ENCODE measurements at places on chromosomes 6 and 20.
A peak's percentile ranks its signal among the peaks of the same experiment; 100 is the strongest.

- no peak for DNase-seq
Observed at GRCh38 chr6:120779441-120779840, 554.8 kb downstream of the TBC1D32 start.

DNA sequence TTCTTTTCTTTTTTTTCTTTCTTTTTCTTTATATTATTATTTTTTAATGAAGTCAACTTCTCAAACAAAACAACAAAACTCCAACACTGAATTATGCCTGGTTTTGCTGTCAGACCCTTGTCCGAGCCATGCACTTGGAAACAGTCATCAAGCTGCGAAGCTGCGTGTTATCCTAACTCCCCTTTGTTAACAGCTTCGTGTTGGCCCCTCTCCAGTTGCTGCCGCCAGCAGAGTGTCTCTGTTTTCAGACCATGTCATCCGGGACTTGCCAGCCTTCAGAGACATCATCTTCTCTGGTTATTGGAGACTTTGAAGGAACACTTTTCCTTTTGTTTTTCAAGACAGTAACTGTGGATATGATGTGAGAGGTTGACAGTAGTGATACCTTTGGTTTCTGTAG, 83.1 kb downstream of the TRMT11 start:
- DNase-seq = peak; percentile 67

DNA sequence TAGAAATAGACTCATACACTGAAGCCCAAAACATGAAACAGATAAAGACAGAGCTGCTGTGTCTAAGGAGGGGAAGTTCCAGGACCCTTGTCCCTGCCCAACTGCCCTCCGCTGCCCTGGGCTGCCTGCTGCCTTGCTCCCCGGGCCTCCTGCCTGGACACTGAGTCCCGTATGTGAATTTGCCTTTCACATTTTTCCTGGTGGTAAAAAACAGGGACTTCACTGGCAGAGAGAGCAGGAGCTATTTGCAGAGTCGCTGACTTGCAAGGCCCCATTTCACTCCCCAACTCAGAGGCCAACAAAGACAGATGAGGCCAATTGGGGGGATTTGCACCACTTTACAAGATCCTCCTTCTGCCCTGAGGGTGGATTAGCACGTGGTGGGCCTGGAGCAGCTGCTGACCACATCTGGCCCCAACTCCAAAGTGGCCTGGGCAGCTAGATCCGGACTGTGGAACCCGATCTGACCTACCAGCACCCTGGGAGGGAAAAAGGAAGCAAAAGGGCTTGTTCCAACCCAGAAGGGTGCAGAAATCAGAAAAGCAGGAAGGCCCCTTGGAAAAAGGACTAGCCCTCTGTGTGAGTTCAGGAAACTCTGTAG, 61.4 kb downstream of the NOL4L start:
- no peak for DNase-seq

- no peak for DNase-seq
Observed at GRCh38 chr6:43897571-43898302, 127.7 kb downstream of the VEGFA start.

- peak; percentile 90 for DNase-seq
Observed at GRCh38 chr6:144582939-144583613, 297.9 kb downstream of the UTRN start.

DNA sequence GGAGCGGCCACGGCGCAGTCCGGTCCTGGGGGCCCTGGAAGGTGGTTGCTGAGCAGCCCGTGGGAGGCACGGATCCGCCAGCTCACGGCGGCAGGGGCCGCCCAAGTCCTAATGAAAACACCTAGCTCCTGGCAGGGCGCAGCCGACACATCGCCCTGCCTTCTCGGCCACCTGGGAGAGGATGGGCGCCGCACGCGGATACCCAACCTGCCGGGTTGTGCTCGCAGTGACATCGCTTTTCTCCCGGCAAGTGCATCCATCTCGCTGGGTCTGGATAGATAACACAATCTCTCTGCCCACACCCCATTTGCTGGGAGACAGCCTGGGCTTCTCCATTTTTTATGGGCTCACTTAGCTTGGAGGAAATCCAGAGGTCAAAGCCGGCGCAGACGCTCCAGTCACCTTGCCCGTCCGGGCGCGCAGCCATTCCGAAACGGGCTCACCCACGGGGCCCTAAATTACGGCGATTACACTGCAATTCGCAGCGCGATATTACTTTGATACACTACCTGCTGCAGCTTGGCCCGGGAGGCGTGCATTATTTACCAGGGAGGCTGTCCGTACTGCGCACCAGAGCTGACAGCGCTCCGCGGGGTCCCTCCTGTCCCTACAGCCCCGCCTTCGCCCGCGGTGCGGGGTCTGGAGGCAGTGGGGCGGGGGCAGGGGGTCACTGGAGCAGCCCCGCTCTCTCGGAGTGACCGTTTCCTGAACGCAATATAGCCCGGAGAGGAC, 36.2 kb upstream of the CCDC167 start:
- DNase-seq = peak; percentile 32

GRCh38 chr20:36145877-36146707, 8.4 kb upstream of the EPB41L1 start:
- no peak for DNase-seq

- no peak for DNase-seq
Observed at GRCh38 chr6:110761371-110761770, 53.9 kb downstream of the CDK19 start.

DNA sequence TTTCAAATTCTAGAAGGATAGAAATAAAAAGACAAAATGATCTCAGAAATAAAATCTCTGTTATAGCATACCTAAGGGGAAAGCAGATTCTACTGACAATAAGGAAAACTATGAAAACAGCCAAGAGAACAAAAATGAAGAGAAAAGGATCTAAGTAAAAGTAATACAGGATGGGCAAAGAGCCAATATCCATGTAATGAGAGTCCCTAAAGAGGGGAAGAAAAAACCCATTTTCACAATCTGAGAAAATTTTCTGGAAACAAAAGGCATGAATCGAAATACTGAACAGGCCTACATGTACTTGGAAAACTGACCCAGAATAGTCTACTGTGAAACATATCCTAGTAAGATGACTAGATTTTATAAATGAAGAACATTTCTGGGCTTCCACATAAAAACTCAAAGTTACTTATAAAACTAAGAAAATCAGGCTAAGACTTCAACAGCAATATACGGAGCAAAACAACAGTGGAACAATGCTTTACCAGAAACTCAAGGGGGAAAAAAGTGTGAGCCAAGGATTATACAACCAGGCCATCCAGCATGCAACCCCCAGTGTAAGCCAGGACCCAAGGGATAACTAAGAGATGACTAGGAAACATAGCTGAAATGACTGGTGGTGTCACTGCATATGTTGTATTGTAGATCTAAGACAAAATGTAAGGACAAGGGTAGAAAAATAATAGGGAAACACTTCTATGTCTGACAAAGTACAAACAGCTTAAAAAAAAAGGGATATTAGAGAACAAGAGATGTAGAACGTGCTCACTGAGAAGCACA, 10.2 kb downstream of the NAPB start:
- DNase-seq = no peak

All from BE2C (cell line).